SW 1271 (cell line): ENCODE measurements at places on chromosomes 2 and 18.

DNA sequence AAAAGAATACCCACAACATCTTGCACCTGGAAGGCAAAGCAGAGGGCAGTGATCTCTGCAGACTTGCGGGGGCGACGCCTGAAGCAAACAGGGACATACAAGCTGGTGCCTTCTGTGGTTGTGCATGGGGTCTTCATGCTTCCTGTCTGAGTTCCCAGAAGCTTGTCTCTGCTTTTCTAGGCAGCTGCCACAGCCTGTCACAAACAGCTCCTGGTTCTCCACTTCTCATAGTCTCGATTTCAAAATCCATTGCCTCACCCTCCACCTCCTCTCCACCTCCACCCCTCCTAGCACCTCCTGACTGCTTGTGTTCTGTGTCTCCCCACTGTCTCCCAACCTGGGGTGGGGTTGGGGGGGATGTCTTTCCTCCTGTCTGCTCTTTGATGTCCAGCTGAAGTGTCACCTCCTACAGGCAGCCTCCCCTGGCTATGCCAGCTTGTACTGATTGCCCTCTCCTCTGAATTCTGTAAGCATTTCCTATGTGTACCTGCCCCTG, 1.7 kb upstream of the PROC start:
- DNase-seq = no peak

- no peak for DNase-seq
Observed at GRCh38 chr2:86028766-86029381, 76.8 kb downstream of the POLR1A start.

DNA sequence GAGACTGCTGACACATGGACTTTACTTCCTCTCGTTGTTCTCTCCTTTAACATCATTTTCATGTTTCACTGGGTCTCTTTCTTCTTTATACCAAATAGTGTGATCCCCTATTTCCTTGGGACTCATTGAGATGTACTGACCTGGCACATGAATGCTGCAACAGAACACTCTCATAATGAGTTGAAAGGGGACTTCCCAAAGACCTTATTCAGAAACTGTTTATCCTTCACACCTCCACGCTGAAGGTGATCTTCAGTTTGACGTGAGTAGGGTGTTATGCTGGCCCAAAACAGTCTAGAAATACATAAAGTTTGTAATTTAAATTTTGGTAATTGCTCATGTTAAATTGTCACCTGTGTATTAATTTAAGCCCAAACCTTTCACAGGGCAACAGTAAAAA, 1096.8 kb upstream of the GYPC start:
- DNase-seq = no peak

DNA sequence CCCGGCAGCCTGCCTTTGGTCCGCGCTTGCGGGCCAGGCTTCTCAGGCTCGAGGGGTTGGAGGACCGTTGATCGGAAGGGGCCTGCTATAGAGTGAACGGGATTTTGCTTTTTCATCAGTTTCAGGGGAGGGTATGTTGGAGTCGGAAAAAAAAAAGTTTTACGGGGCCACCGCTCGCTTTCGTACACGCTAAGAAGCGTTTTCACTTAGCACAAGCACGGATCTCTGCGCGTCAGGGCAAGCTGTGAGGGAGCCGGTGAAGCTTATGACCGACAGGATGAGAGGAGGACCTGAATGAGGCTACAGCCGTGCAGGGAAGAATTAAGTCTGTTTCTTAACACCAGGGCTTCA, 443 bp downstream of the CPSF3 start:
- DNase-seq = no peak

DNA sequence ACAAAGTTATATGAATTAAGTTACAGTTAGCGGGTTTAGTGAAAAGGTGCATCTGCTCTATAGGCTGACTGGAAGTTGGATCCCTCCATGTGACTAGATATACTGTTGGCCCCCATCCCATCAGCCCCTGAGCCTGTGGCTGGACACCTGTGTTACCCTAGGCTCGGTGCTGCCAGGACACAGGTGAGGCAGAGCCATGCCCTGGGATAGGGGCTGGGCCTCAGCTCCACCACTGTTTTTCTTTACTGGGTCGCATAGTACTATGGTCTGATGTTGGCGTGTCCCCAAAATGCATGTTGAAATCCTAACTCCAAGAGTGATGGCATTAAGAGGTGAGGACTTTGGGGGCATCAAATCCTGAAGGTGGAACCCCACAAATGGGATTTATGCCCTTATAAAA, 638.6 kb upstream of the ID2 start:
- DNase-seq = no peak

DNA sequence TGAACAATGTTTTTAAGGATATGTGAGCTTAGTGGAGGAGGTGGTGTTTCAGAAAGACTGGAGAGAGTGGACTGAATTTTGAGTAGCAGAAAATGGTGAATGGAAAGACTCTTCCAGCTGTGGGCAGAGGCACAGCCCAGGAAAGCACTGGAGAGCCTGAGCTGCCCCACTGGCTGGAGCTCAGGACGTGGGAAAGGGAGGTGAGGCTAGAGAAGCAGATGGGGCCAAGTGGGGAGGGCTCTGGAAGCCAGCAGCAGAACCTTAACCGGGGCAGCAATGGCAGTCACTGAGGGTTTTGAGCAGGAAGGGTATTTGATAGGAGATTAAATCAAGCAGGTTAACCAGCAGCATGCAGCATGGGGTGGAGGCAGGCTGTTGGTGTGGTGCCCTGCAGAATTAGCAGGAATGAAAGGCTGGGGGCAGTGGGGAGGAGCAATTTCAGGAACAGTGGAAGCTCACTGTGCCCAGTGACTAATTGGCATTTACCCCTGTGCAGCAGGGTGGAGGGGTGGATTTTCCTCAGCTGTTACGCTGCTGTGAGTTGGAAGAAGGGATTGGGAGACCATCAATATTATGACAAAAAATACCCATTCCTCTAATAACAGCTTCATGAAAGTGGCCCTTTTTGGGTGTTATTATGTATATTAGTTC, 136.2 kb downstream of the CERS6 start:
- DNase-seq = no peak

- DNase-seq = no peak
Observed at GRCh38 chr2:9179572-9180201, 26.9 kb upstream of the ASAP2 start.

- DNase-seq = no peak
Observed at GRCh38 chr2:149141046-149141445, 102.5 kb downstream of the LYPD6B start.

DNA sequence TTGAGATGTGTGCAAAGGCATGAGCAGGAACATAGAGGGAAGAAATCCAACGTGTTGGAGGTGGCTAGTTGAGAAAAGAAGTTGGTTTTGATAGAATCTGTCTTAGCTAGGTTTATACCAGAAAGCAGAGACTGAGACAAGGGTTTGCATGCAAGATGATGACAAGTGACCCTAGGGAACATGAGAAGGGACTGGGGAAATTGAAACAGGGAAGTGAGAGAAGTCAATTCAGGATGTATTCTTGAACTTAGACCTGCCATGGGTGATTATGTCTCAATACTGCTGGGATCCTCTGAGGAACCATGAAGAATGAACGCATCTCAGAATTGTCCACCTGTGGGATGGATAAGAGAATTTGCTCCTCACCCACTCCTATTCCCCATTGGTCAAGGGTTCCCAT, 20.5 kb downstream of the IL36A start:
- DNase-seq = no peak

- no peak for DNase-seq
Observed at GRCh38 chr18:9362869-9363268, 28.3 kb downstream of the TWSG1 start.

- no peak for DNase-seq
Observed at GRCh38 chr2:237149425-237149824, 63.7 kb downstream of the COPS8 start.

- no peak for DNase-seq
Observed at GRCh38 chr2:119267604-119268003, 44.0 kb downstream of the STEAP3 start.

GRCh38 chr18:68387246-68387645, 327.7 kb downstream of the TMX3 start:
- no peak for DNase-seq

- DNase-seq = no peak
Observed at GRCh38 chr2:208501206-208501605, 94.6 kb downstream of the PTH2R start.

DNA sequence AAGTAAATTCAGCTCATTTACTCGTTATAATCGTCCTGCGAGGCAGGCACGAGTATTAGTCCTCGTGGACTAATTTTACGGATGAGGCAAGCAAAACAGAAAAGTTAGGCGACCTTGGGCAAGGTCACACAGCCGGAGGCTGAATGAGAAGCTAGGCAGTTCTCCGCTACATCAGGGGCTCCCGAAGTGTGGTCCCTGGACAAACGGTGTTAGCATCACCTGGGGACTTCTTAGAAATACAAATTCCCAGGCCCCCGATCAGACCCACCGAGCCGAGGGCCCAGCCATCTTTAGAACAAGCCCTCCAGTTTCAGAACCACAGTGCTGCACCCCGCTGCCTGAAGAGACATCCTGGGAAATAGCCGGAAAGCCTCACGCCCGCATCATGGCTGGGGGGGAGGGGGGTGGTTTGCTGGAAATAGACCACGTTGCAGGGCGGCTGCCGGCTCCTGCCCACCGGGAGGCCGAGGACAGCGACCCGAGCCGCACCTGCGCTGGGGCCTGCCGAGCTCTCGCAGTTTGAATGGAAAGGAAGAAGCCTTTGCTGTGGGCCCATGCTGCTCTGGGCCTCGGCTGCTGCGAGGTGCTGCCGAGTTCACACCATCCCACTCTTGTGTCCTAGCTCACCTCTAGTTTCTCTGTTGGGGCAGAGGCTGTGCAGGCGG, 72.2 kb downstream of the TFCP2L1 start:
- DNase-seq = no peak

- DNase-seq = no peak
Observed at GRCh38 chr2:222451224-222451674, 26.9 kb downstream of the SGPP2 start.

DNA sequence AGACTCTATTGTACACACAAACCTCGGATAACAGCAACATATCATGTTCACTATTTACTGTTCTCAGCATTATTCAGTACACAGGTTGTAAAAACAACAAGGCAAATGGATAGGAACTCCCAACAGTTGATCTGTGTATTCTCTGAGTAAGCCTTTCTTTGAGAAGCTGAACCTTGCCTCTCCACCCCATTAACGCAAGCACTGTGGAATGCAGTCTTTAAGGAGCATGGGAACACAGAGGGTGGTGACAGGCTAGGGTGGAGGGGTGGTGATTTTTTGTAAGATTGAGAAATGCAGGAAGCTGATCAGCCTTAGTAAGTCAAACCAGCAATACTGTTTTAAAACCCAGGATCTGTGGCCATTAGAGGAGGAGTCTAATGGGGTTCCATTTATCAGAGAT, 19.6 kb upstream of the SERPINB11 start:
- DNase-seq = no peak

DNA sequence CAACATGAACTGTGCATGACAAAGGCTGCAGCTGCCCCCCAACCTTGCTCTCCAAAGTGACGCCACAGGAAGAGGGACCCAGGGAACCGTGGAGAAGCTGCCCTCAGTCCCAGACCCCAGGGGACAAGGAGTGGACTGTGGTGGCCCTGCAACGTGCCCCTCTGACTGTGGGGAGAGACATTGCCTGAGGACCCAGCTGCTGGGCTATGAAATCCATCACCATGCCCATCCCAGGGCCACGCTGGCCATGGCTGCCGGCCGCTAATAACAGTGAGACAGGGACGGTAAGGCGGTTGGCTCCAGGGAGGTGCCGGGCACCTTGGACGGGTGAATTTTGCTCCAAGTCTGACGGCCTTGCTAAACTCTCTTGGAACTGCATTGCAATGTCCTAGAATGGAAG, 211.3 kb upstream of the HDAC4 start:
- no peak for DNase-seq

- no peak for DNase-seq
Observed at GRCh38 chr2:163888591-163888990, 152.8 kb upstream of the FIGN start.

- no peak for DNase-seq
Observed at GRCh38 chr2:216206821-216207220, 97.7 kb downstream of the XRCC5 start.
